ENCODE measurements at places on chromosomes 5 and 9.

DNA sequence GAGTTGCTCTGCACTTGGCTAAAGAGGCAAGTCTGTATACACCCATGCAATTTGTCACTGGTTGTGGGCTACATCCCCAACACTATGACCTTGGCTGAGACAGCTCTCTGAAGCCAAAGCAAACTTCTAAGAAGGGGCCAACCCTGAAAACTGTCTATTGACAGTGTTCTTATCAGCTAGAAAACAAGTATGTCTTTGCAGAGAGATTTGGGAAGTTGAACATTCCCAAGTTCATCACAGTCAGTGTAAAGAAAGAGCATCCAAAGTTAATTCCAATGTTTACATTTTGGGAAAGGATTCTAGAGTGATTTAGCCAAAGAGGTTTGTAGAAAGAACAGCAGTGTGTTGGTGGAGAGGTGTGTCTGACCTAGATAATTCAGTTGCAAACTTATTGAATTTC, 711.1 kb upstream of the CHD1 start:
- DNase-seq = no peak

DNA sequence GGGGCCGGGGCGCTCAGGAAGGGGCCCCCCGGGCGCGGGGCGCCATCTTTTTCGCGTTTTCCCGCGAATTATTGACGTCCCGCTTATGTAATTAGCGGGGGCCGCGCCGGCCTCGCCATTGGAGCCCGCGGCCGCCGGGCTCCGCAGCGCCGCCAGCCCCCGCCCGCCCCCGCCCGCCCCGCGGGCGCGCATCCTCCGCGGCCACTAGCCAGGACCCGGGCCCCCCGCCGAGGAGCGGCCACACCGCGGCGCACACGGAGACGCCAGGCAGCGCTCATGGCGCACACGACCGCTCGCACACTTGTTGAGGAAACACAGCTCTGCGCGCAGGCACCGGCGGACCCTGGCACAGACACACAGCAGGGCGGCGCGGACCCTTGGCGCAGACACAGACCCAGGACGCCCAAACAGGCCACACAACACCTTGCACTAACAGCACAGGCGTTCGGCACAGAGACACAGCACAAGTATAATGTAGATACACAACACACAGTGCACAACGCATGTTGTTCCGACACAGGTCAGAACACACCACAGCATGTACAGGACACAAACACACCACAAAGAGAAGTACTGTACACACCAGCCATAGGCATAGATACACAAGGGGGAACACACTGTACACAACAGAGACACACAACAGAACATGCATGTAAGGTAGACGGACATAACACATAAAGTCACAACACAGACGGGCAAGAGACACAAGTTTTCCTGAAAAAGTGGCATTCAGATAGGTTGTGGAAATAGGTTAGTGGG, 467 bp upstream of the PHF19 start:
- DNase-seq = peak; percentile 80

GRCh38 chr5:40733434-40733833, 22.3 kb downstream of the TTC33 start:
- no peak for DNase-seq

GRCh38 chr5:90696153-90696552, 137.6 kb downstream of the ADGRV1 start:
- no peak for DNase-seq

Data from stimulated activated naive CD8-positive, alpha-beta T cell treated with anti-CD3 and anti-CD28 coated beads, Interleukin-15, amount 100 ng/mL, for 72 hours (primary cell).